ENCODE measurements at places on chromosomes 11 and 22.

GRCh38 chr11:67053896-67054329 lies 2.7 kb upstream of the RHOD start:
- DNase-seq = no peak

GRCh38 chr11:65899356-65900124 lies 648 bp downstream of the FOSL1 start:
- peak; percentile 70 for DNase-seq

DNA sequence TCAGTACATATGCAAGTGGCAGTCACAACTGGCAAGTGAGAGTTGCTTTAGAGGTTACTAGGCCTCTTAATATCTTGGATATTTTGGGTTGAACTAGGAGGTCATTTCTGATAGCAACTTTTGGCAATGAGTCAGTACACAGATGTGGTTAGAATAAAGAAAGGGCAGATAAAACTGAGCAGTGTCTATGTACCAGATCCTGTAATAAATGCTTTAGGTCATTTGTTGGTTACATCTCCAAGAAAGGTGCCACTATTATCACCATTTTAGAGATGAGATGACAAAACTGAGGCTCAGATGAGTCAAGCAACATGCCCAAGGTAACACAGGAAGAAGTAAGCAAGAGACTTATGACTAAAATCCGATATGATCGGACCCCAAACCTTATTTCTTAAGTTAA lies 25.0 kb downstream of the MAML2 start:
- DNase-seq = no peak

DNA sequence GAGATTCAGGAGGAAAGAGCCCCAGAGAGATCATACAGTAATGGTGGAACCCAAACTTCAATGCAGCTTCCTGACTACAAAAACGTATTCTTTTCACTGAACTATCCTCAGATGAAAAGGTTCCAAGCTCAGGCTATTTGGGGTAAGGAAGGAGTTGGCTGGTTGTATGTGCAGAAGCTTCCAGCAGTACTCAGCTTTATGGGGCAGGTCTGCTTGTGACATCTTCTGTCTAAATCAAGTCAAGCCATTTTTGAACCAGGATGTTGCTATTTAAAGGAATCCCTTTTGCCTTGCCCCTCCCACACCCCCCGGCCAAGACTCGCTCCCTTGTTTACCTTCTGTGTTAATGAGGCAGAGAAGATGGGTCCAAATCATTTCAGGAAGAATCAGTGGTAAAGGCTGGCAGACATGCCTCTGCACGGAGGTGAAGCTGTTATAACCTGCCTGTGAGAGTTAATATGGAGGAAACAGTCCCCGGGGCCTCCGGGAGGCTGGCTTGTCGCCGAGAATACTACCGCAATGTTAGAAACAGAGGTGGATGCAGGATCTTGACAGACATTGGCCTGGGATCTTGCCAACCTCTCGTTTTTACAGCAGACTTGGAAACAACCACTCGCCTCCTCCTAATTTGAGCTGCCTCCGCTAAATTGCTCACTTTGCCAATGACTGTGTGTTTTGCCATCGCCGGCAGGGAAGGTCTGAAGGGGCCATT lies 45.4 kb downstream of the TIMP3 start:
- no peak for DNase-seq

DNA sequence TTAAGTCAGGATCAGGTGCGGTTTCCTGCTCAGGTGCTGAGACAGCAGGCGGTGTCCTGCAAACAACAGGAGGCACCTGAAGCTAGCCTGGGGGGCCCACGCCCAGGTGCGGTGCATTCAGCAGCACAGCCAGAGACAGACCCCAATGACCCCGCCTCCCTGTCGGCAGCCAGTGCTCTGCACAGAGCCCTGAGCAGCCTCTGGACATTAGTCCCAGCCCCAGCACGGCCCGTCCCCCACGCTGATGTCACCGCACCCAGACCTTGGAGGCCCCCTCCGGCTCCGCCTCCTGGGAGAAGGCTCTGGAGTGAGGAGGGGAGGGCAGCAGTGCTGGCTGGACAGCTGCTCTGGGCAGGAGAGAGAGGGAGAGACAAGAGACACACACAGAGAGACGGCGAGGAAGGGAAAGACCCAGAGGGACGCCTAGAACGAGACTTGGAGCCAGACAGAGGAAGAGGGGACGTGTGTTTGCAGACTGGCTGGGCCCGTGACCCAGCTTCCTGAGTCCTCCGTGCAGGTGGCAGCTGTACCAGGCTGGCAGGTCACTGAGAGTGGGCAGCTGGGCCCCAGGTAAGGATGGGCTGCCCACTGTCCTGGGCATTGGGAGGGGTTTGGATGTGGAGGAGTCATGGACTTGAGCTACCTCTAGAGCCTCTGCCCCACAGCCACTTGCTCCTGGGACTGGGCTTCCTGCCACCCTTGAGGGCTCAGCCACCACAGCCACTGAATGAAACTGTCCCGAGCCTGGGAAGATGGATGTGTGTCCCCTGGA lies at the start of gene MYO7A:
Gene MYO7A (plus strand): TSS at position 327 of the 772 bp plus-strand sequence. CDS start 2,389 bp downstream, outside the sequence.
- DNase-seq = no peak

GRCh38 chr11:72808331-72808798 lies 5.8 kb upstream of the ATG16L2 start:
- no peak for DNase-seq

- DNase-seq = no peak
Observed at GRCh38 chr11:110903830-110904229, 191.6 kb upstream of the ARHGAP20 start.

GRCh38 chr22:24583221-24584165 lies 9.4 kb downstream of the LRRC75B start:
- DNase-seq = no peak

DNA sequence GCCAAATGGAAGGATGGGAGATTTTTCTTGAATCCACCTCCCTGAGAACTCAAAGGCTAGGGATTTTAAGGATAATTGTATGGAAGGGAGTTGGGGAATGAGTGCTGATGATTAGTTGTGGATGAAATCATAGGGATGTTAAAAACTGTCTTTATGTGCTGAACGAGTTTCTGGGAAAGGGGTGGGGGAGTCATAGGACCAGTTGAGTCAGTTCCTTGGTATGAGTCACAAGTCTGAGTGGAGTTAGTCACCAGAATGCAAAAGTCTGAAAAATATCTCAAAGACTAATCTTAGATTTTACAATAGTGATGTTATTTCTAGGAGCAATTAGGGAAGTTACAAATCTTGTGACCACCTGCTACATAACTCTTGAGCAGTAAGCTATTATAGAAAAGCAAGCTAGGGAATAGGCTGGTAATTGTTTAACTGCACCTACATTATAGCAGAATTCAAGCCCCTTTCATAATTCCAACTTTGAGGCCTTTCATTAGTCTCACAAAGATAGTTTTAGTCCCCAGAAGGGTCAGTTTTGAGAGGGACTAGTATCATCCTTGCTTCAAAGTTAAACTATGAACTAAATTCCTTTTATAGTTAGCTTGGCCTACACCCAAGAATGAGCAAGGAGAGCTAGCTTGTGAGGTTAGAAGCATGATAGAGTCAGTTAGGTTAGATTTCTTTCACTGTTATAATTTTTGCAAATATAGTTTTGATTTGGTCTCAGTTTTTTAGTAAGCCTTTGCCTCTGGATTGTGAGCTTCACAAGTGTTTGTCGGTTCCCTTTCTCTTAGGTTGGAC lies 668.0 kb downstream of the ETS1 start:
- no peak for DNase-seq

DNA sequence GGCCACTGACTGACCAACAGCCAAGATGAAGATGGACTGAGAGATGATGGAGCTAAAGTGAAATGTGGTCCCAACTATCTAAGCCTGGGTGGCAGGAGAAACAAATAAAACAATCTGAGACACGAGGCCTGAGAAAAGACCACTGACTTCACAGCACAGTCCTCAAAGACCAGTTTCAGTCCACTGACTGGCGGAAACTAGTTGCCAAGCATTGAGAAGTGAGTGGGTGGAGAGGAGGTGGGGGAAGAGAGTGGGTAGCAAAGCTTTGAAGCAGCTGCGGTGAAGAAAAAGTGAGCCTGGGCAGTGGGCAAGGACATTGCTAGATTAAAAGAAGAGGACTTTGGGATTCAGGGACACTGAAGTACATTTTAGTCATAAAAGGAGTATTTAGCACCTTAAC lies 1.9 kb downstream of the MS4A1 start:
- no peak for DNase-seq

DNA sequence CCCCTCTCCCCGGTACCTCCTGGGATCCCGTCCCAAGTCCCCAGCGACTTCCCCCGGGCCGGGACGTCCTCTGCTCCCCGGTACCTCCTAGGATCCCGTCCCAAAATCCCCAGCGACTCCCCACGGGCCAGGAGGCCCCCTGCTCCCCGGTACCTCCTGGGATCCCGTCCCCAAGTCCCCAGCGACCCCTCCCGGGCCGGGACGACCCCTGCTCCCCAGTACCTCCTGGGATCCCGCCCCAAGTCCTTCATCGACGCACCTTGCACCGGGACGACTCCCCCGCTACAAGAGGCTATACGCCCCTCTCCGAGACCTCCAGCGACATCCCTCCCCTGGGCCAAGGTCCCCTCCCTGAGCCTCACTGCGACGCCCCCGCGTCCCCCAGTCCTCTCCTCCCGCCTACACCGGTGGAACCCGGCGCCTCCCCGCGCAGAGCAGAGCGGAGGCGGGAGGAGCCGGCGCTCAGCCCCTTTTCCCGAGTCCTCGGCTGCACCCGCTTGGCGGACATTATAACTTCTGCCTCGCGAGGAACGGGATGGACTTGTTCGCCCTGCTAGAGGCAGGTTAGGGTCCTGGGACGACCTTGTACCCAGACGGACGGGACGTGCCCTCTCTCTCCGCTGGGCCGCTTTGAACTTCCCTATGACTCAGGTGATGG lies 912 bp downstream of the KREMEN1 start:
- no peak for DNase-seq

GRCh38 chr22:49100316-49100715 lies 727.4 kb downstream of the BRD1 start:
- no peak for DNase-seq

DNA sequence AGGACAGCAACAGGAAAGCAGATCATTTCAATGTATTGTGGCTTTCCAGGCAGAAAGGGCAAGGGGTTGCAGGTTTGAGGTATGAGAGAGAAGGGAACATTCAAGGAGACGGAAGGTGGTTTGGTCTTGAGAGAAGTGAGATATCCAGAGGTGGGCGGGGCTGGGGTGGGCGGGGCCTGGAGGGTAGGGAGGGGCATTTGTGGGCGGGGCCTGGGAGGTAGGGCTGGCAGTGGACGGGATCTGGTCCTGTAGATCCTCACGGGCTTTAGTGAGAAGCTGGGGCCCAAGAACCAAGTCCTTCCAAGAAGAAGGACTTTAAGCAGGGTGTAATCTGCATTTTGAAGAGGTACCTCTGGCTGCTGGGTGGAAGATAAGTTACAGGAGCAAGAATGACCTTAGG lies 199.2 kb downstream of the MN1 start:
- DNase-seq = no peak

GRCh38 chr11:75420224-75421034 lies 12.6 kb downstream of the KLHL35 start:
- no peak for DNase-seq

DNA sequence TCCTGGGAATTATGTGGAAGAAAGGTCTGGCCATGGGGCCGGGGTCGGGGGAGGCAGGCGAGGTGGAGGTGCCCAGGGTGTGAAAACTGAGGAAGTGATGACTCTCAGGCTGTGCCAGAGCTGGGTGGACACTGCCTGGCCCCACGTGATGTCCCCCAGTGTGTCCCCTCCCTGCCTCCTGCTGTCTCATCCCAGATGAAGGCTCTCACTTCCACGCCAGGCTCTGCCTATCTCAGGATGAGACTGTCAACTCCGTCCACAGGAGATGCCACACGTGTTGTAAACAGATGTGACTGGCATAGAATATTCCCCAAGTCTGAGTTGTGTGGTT lies 51.4 kb downstream of the RPS6KA4 start:
- DNase-seq = no peak

DNA sequence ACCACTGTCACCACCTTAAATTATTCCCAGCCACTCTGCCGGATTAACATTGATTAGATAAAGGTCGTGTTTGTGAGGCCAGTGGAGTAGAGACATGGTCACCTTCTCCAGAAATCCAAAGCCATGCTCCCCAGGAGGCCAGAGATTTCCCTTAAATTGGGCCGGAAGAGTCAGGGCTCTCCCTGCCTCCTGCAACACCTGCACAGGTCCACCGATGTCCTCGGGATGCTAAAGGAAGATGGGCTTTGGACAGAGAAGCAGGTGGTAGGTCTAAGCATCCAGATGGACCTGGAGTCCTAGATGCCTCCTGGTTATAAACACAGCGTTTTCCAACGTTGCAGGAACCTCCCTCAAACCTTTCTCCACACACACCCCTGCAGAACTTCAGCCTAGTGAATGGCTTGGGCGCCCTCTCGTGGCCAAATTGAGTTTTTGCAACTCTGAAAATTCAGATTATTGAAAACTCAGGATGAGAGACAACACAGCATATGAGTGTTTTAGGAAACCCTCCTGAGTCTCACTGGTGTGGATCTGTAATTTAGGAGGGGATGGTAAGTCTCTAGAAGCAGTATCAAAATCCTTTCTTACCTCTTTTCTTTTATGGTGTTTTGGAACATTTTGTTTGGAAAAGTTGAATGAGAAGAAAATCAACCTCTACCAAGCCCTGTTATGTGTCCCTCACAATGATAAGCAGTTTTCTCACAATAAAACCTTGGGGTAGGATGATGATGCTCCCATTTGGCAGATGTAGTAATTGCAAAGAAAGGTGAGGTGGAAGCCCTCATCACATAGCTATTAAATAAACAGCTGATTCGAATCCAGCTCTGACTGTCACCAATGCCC lies 109.6 kb downstream of the RRAS2 start:
- DNase-seq = peak; percentile 57

DNA sequence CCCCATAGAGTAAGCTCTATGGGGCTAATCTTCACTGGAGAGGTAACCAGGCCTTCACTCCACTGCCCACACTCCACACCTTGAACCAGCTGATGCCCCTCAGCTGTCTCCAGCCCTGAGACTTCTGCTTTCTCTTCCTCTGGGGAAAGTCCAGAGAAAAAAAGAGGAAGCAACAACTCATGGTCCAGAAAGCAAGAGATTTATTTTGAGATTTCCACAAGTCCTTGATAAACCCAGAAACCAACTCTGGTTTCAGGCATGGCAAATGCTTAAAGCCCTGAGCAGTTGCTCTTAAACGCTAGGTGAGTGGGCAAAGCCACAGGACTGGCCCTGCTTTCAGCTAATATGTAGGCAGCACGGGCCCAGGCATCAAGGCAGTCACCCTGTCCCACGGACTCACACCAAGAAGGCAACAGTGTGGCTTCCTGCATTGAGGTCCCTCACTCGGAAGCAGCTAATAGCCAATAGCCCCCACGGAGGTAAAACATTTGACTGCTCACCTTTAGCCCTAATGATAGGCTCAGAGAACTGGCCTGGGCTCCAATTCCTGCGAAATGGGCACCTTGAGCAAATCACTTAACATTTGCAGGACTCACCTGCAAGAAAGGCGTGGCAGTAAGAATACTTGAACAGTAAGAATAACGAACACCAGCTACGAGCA lies 4.3 kb downstream of the CYB561A3 start:
- DNase-seq = no peak

Measured in activated T-helper 9 cell treated with anti-CD3 and anti-CD28 coated beads, Interleukin-2, amount 50 U/mL, for 16 hours (primary cell).